Glomerular endothelial cell (primary cell): ENCODE measurements at places on chromosomes 11 and 22. TPM values are rescaled to one million over a fixed set of nuclear protein-coding genes. Genes with fewer than 3 reads are reported as not detected.

GRCh38 chr22:24985826-24986214 lies 33.3 kb downstream of the KIAA1671 start:
- peak; percentile 98 for DNase-seq

DNA sequence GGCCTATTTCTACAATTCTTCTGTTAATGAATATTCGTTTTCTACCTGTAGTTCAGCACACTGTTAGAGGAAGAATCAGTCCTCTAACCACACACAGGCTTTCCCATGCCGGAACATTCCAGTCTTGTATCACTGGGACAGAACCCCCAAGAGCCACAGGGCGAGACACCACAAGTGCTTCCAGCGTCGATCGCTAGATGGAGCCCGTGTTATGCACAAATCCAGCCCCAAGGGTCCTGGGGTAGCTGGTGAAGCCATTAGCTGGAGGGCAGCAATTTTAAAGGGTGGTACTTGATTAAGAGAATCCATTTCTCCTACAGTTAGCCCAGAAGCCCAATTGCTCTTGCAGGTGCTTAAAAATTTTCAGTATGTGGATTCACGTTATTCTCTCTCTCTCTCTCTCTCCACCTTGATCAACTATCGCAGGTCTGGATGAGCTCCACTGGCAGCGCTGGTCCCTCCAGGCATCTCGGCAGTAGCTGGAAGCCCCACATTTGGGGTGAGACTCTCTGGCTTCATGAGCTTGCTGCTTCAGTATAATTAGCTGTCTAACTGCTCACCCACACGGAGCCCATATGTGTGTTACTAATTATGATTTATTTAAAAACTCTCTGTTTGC lies 148.2 kb upstream of the SNX19 start:
- no peak for DNase-seq

THYN1 gene
- 57.5 and 71.5 TPM in 2 replicates for total RNA-seq

C11orf21 gene
- total RNA-seq: not detected in 2 replicates
